ENCODE measurements at places on chromosomes 5 and 9.
A peak's percentile ranks its signal among the peaks of the same experiment; 100 is the strongest.

GRCh38 chr9:14863402-14863801, 46.8 kb downstream of the FREM1 start:
- DNase-seq, result no peak

DNA sequence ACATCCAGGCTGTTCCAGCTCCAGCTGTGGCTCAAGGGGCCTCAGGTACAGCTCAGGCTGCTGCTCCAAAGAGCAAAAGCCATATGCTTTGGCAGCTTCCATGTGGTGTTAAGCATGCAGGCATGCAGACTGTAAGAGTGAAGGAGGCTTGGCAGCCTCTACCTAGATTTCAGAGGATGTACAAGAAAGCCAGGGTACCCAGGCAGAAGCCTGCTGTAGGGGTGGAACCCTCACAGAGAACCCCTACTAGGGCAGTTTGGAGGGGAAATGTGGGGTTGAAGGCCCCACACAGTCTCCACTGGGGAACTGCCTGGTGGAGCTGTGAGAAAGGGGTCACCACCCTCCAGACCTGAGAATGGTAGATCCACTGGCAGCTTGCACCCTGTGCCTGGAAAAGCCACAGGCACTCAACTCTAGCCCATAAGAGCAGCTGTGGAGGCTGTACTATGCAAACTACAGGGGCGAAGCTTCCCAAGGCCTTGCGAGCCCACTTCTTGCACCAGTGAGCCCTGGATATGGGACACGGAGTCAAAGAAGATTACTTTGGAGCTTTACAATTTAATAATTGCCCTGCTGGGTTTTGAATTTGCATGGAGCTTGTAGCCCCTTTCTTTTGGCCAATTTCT, 14.3 kb upstream of the SLC22A5 start:
- DNase-seq, result no peak

- no peak for DNase-seq
Measured at GRCh38 chr5:165263536-165263935, 1758.1 kb downstream of the MAT2B start.

GRCh38 chr9:127877566-127877998, at the start of gene AK1:
TSS of gene AK1 (minus strand) at chr9:127877675. CDS start at chr9:127874617, 3,058 bp downstream.
- DNase-seq, result peak; percentile 46

DNA sequence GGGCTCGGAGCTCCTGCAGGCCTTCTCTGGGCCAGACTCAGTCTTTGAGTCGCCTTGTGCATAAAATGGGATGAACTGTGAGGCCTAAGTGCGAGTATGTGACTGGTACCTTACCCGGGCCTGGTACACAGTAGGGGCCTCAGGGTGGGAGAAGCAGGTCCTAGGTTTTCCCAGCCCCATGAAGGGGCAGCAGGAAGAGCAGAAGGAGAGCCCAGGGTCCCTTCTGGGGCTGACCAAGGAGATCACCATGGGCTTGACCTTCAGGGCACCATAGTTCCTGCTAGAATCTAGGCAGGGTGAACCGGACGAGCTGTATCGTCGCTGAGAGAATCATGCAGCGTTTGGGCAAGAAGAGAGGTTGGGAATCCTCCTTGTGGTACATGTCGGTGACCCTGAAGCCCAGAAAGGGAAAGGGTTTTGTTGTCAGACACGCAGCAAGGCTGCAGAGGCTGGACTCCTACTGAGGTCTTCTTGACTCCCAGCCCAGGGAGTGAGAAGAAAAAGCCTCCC, 373 bp upstream of the PHYKPL start:
- no peak for DNase-seq

DNA sequence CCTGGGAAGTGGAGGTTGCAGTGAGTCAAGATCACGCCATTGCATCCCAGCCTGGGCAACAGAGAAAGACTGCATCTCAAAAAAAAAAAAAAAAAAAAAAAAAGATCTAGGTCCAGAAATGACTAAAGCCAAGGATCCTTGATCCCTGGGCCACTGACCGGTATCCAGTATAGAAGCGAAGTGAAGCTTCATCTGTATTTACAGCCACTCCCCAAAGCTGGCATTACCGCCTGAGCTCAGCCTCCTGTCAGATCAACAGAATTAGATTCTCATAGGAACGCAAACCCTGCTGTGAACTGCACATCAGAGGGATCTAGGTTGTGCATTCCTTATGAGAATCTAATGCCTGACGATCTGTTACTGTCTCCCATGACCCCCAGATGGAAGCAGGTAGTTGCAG, 9.3 kb downstream of the CSNK1A1 start:
- DNase-seq, result no peak

GRCh38 chr9:97573482-97574073, 59.6 kb downstream of the TSTD2 start:
- DNase-seq, result no peak

DNA sequence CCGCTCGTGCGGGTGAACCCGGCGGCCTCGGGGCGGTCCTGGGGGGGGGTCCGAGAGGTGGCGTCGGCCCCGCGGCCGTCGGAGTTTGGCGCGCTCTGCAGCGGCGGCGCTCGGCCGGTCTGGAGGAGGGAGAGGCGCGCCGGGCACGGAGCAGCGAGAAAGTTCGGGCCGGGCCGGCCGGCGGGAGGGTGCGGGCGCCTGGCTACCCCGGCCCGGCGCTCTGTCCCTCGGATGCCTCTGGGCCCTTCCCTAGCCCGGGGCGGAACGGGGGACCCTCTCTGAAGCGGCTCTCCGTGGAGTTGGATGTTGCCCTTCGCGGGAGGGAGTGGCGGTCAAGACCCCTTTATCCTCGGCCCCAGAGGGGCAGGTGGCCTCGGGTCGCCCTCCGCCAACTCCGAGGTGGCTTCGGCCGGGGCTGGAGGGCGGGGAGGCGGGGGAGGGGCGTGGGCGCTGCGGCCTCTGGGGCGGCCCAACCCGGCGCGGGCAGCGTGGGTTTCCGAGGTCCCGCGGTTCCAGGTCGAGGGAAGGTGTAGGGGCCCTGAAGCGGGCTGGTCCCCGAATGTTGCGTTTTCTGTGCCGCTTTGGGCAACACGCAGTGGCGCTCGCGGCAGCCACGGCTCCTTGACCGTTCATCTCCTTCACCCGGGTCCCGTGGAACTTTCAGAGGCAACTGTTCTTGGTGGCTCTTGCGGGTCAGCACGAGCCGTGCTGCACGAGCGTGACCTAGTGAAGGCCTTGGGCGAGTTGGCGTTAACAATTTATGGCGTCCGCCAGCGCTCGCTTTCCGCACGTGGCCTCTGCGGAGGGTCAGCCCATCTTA, 290.5 kb downstream of the DOCK8 start:
- no peak for DNase-seq

GRCh38 chr9:86405926-86406325, 51.7 kb upstream of the TUT7 start:
- no peak for DNase-seq

- DNase-seq, result no peak
Measured at GRCh38 chr9:72092820-72093219, 32.4 kb upstream of the C9orf57 start.

GRCh38 chr5:140926443-140927227, 536 bp downstream of the PCDHAC1 start:
- DNase-seq, result peak; percentile 62

GRCh38 chr5:171308453-171309275, at the start of gene TLX3:
TSS of gene TLX3 (plus strand) at chr5:171309248. CDS start at chr5:171309366, 118 bp downstream.
- peak; percentile 84 for DNase-seq

GRCh38 chr9:1354086-1354485, 303.9 kb downstream of the DMRT2 start:
- DNase-seq, result no peak

DNA sequence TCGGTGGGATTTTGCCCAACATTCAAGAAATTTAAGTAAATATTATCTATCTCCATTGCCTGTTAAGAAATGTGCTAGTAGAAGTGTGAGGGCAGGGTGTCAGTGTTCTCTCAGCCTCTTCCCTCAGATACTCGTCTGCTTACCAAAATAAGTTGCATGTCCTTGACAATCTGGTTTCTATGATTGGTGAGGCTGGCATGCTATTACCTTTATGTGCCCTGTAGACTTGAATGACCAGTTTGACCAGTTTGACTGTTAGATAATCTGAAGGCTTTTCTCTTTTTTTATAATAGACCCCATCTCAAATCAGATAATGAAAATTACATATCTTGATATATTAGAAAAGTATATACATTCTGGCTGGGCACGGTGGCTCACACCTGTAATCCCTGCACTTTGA, 348 bp downstream of the CATSPER3 start:
- peak; percentile 58 for DNase-seq

DNA sequence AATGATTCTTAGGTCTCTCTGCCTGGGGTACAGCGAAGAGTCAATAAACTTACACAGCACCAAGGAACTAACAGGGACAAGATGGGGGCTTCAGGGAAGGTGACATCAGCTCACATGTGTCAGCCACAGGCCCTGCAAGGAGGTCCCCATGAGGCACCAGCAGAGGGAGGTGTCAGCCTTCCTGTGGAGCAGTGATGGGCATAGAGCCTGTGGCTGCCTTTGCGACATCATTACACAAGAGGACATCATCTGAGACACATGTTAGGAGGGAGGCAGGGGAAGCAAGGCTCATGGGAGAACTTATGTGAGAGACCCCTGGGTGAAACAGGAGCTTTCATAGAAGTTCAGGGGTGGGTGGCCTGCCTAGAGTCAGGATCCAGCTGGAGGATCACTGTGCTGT, 389.6 kb downstream of the SEMA5A start:
- DNase-seq, result peak; percentile 2

- no peak for DNase-seq
Measured at GRCh38 chr9:124392254-124392870, 22.9 kb downstream of the PSMB7 start.

- DNase-seq, result no peak
Measured at GRCh38 chr5:598564-598890, 13.6 kb upstream of the CEP72 start.

Measured in NCI-H510A (cell line).